ENCODE measurements at places on chromosomes 1 and 21.

DNA sequence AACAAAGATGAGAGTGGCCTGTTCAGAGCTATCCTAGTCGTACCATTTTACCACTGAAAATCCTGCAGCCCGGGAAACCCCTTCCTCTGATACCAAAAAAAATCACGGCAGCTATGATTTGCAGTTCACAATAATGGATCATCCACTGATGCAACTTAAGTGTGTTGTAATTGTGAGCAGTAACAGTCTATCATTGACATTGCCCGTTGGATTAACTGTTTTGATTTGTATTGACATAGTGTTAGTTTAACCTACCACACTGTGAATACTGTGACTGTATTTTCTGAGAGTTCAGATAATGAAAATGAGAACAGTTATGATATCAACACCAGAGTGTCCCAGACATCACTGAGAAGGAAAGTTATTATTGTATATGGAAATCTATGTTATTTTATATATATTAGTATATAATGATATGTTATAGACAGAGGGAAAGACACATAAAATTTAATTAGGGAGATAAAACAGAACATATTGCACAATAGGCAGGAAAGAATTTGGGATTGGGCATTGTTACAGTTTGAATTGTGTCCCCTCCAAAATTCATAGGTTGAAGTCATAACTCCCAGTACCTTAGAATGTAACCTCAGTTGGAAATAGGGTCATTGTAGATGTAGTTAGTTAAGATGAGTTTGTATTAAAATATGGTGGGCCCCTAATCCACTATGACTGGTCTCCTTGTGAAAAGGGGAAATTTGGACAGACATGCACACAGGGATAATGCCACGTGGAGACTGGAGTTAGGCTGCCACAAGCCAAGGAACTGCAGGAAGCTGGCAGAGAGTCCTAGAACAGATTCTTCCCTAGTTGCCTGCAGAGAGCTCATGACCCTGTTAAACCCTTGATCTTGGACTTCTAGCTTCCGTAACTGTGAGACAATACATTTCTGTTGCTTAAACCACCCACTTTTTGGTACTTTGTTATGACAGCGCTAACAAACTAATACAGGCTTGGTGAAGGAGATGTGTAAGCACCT lies 54.4 kb downstream of the TLCD4 start:
- no peak for DNase-seq

DNA sequence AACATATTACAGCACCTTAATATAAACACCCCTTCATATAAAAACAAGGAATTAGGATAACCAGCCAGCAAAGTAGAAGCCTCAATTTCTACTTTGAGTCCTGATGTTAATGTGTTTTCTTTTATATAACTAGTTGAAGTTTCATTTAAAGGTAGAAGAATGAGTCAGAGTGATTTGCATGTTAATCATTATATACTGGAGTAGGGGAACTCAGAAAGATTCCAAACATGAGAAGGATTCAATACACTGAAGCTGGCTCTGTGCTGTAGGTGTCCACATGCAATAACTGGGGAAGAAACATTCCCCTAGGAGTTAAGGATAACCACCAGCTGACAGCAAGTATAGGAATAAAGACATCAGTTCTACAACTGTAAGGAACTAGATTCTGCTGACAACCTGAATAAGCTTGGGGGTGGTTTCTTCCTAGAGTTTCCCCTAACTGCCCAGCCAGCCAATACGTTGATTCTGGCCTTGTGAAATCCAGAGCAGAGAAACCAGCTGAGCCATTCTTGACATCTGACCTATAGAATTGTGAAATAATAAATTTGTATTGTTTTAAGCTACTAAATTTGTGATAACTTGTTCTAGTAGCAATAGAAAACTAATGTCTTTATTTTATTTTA lies 33.4 kb upstream of the RNPC3 start:
- DNase-seq = no peak

DNA sequence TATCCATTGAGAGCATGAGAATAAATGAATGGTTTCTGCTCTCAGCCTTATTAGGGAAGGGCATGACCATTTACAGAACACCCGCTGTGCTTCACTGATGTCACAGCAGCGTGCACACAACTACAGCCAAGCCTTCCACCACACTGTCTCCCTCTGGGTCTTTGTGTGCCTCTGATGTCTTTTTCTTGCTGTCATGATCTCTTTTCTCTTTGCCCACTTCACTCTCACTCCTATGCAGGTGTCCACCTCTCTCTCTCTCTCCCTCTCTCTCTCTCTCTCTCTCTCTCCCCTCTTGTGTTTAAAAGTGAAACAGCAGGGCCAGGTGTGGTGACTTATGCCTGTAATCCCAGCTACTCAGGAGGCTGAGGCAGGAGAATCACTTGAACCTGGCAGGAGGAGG lies 232.5 kb upstream of the JUN start:
- no peak for DNase-seq

- DNase-seq = no peak
Observed at GRCh38 chr21:29221253-29221744, 77.4 kb upstream of the BACH1 start.

DNA sequence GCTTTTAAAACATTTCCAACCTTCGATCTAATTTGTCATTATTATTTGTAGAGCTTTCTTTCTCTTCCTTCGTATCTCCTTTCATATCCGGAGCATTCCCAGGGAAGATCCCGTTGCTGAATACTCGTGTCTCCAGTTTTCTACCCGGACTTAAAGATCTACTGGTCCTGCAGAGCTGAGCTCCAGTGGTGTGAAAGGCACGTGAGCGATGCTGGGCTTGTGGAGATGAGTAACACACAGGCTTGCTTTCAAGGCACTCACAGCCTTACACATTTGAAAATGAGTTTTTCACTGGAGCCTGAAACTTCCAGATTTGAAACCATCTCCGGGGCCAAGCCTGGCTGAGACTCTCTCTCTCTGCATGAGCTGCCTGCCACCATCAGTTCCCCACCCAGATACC lies 428.3 kb downstream of the KIF26B start:
- DNase-seq = no peak

DNA sequence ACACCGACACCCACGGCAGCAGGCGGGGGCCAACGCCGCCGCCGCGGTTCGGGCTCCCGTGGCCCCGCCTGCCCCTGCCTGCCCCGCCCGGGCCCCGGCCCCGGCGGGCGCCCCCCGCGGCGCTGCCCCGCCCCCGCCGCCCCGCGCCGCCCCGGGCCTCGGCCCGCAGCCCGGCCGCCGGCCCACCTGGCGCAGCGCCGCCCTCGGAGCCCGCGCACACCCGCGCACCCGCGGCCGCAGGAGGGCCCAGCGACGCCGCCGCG lies at the start of gene WNT3A:
WNT3A (plus strand) TSS at position 213 of the 263 bp plus-strand sequence. CDS start 131 bp downstream, outside the sequence.
- DNase-seq = no peak
